ENCODE measurements at places on chromosomes 5 and 9.
A peak's percentile ranks its signal among the peaks of the same experiment; 100 is the strongest.

- DNase-seq = peak; percentile 24
These were observed 49.9 kb downstream of the COL15A1 start for GRCh38 chr9:98993570-98993945.

GRCh38 chr9:133003671-133004090, 25.2 kb downstream of the GFI1B start:
- peak; percentile 49 for DNase-seq

DNA sequence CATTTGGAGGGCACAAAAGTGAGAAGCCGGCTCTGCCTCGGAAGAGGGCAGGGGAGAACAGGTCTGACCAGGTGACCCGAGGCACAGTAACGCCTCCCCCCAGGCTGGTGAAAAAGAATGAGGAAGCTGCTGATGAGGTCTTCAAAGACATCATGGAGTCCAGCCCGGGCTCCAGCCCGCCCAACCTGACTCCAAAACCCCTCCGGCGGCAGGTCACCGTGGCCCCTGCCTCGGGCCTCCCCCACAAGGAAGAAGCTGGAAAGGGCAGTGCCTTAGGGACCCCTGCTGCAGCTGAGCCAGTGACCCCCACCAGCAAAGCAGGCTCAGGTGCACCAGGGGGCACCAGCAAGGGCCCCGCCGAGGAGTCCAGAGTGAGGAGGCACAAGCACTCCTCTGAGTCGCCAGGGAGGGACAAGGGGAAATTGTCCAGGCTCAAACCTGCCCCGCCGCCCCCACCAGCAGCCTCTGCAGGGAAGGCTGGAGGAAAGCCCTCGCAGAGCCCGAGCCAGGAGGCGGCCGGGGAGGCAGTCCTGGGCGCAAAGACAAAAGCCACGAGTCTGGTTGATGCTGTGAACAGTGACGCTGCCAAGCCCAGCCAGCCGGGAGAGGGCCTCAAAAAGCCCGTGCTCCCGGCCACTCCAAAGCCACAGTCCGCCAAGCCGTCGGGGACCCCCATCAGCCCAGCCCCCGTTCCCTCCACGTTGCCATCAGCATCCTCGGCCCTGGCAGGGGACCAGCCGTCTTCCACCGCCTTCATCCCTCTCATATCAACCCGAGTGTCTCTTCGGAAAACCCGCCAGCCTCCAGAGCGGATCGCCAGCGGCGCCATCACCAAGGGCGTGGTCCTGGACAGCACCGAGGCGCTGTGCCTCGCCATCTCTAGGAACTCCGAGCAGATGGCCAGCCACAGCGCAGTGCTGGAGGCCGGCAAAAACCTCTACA, 11.8 kb downstream of the QRFP start:
- DNase-seq = no peak

DNA sequence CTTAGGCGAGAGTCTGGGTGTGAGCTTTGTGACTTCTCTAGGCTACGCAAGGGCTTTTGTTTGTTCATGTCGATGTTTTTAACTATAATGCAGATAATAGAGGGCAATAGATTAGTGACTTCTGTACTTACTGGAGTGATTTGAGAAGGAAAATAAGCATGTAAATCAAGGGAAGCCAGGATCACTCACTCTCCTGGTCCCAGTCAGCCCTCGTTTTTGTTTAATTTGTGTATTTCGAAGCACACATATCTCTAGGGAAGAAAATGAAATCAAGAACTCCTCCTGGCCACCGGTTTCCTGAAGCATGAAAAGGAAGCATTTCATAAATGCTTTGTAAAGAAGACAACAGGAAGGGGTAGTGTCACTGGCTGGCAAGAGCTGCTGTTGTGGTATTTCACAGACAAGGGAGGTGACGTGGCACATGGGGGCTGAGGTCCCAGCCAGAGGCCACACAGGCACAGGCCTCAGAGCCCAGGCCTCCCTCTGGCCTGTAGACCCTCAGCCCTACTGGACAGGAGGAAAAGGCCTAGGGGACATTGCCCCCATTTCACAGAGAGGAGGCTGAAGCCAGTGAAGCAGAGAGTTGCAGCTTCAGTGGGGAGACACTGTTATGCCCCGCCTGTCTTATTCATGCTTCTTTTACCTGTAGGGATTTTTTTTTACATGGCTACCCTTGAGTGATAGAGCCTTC, 34.1 kb downstream of the IRF1 start:
- DNase-seq = no peak

DNA sequence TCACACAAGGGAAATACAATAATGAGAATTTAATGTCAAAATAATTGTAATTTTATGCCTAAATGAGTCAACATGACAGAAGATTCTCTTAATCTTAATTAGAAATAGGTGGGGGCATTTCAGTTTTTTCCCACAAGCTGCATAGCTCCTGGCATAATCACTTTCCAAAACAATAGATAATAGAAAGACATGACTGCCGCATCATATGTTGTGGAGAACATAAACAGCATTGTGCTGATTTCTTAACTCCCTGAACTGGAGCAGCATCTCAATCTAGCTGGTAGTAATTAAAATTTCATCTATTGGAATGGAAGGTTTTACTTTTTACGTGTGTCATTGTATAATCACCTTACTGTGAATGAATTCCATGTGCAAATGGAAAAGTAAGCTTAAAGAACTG, 112.1 kb downstream of the ST8SIA4 start:
- no peak for DNase-seq

DNA sequence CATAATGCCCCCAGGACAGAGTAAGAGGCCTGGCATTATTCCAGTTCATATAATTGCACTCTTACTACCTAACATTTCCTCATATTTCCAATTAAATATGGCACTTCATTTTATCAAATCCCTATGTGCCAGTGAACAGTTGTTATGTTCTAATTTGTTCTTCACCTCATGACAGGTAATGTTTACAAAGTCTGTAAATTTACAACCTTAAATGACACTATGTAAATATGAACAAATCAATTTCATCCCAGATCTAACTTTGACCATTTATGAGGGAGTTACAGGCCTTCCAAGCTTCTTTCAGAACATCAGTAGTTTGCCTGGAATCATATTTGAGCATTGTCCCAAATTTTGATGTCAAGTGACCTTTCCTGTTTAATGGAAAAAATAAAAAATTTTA, 592.6 kb upstream of the CDH6 start:
- no peak for DNase-seq

DNA sequence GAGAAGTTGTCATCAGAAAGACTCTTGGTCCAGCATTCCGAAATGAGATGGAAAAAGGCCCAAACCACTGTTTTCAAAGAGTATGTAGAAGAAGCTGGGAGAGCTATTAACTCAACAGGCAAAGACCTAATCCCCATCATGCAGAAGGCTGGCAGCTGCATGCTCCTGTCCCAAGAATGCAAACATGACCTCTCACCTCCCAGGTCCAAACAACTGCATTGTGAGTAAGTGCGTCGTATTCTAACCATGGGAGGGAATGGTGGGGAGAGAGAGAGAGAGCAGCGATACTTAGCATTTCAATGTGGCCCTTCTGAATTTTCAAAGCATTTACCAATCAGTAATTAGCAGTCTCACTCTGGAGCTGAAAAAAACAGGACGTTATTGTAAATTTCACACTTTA, 27.6 kb downstream of the TRPC7 start:
- no peak for DNase-seq

- DNase-seq = no peak
These were observed 235.4 kb upstream of the TAS2R1 start for GRCh38 chr5:9865574-9865973.

GRCh38 chr5:109141222-109142200, 268.3 kb downstream of the PJA2 start:
- DNase-seq = no peak

- DNase-seq = no peak
These were observed 89.9 kb downstream of the ARL15 start for GRCh38 chr5:54220230-54221040.

- DNase-seq = no peak
These were observed 443.1 kb downstream of the ZNF608 start for GRCh38 chr5:124303366-124303765.

GRCh38 chr9:132986640-132987620, 8.4 kb downstream of the GFI1B start:
- DNase-seq = peak; percentile 43

DNA sequence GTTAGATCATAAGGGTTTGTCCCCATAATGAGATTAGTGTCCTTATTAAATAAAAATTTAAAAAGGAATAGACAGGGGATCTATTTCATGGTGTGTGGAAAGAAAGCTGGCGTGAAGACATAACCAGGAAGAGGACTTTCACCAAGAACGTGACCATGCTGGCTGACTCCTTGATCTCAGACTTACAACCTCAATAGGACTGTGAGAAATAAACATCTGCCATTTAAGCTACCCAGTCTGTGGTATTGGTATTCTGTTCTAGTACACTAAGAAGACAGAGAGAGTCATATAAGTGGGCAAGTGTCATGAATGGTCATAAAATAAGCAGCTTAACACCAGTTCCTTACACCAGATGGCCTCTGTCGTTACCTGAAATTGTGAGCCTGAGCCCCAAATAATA, 259.4 kb upstream of the CCNG1 start:
- DNase-seq = no peak

GRCh38 chr5:15598294-15598902, 98.4 kb downstream of the FBXL7 start:
- no peak for DNase-seq

DNA sequence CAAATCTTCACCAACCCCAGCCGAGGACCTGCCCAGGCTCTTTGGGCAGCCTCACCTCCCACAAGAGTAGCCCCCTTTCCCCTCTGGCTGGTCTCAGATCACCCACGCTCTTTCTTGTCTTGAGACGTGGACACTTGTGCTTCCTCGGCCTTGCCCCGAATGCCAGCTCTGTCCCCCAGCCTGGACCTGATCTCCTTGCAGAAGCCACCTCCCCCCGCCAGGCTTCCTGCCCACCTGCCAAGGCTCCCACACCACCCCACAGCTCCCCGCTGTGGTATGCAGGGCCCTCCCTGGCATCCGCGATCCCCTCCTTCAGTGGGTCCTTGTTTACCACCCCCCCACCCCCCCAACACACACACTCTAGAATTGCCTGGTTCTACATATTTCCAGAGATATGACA, 133.7 kb downstream of the ROR2 start:
- DNase-seq = no peak

GRCh38 chr9:71587576-71588362, 180.5 kb downstream of the CEMIP2 start:
- no peak for DNase-seq

DNA sequence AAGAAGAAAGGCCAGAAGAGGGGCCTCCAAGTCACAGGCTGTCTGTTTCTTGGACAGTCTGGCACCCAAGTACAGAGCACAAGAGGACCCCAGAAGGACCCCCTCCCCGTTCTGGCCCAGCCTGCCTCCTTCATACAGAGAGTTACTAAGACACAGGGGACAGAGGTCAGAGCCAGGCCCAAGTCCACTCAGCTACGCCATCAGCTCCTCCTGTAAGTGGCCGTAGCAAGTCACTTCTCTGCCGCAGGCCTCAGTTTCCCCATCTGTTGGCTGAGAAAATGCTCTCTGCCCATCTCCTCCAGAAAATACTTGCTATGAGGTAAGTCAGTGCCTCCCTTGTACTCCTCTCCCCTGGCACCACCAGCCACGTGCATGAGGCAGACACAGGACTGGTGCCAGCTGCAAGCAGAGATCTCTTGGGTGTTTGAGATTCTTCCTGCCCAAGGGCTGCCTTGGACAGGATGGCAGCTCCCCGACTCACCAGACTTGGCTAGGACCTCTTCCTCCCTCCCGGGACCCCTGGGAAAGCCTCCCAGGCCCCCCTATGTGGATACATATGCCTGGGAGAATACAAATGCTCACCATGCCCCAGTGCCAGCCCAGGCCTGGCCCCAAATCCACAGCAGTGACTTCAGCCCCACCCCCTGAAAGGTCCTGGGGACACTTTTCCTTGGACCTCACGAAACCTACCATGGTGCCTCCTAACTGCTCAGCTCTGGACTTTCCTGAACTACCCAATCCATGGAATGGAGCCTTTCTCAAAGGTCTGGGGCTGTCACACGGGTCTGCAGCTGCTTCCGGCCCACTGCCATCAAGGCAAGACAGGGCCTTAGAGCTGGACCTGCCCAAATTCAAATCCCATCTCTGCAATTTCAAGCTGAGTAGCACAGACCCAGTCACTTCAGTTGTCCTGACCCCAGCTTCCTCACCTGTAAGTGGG, 5.1 kb downstream of the EEIG1 start:
- DNase-seq = peak; percentile 32

- no peak for DNase-seq
These were observed 123.9 kb downstream of the RAB3C start for GRCh38 chr5:58706736-58707135.

GRCh38 chr9:134370213-134370492, 43.9 kb downstream of the RXRA start:
- DNase-seq = no peak

DNA sequence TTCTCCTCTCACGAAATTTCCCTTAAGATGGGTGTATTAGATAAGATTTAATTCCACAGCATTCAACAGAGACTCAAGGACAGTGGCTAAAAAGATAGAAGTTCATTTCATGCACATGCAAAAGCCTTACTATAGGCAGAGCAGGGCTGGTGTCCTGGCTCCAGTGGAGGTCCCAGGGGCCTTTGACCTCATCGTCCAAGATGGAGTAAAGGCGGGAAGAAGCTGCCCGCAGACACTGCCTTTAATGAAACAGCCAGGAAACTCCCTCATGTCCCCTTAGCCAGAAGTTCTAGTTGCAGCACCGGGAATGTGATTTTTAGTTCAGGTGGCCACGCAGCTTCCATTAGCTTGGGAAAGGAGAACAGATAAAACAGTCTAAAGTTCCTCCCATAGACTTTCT, 190.3 kb downstream of the TLE4 start:
- DNase-seq = no peak

DNA sequence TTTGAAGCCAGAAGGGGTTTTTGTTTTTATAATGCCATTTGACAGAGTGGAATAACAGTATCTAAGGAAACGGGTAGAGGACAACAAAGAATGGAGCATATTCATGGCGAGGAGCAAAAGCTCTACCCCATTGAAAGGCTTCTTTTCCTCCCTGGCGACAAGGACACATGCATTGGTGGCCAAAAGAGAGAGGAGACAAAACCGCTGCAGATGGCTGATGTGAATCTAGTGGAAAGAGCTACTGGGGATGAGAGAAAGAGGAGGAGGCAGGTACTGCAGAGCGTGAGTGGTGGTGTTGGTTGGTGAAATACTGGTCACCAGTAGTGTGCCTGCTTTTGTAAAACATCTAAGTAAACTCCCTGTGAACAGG, 491 bp downstream of the APC start:
- no peak for DNase-seq

DNA sequence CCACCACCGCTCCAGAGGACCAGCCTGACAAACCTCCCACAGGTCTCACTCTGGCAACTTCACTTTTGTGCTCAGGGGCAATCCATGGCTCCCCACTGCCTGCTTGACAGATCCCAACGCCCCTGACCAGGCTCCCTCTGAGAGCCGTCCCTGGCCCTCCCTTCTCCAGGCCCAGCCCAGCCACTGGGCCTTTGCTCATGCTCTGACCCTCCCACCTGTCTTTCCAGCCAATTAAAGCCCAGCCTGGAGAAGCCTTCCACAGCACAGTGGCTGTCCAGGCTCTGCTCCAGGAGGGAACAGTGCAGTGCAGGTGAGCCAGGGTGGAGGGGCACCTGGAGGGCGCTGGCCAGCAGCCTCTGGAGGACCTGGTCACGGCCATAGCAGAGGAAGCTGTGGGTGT, 3.3 kb downstream of the ENTPD2 start:
- DNase-seq = no peak
